ENCODE measurements at places on chromosomes 2 and 18. TPM values are rescaled to one million over a fixed set of nuclear protein-coding genes. Genes with fewer than 3 reads are reported as not detected.

DNA sequence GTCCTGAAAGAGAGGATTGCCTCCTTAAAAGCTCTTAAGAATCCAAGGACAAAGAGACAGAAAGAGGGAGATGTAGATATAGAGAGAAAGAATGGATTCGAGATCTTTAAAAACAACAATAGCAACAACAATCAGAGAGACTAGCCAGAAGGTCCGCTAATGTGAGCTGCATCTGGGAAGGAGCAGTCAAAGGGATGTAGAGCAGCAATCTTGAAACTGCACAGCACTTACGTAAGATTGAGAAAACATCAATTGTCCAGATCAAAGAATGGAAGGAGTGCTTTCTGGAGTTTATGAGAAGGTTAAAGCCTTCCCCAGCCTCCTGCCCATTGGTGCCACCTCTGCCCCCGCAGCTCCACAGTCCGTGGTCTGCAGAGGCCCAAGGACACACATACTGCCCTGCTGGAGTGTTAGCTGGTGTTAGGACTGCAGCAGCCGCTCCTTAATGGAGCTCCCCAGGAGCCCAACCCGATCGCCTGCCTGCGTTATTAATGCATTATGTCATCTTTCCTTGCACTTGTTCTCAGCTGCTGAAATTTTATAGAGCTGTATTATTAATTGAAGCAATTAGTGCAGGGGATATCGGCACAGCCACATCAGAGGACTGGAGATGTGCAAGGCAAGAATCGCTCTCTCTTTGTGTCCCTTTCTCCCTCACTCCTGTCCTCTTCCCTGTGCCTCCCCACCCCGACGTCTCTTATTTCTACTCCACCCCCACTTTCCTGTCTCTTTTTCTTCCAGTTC lies 94.2 kb upstream of the STPG4 start:
- no peak overlapping the region for H3K27ac ChIP-seq
- no peak overlapping the region for H3K4me3 ChIP-seq
- DNase-seq: no peak
- no peaks in the 10 kb centered on the region for H3K36me3 ChIP-seq

- no peak for DNase-seq
- peaks cover 8% of the 10 kb centered on the region for H3K4me1 ChIP-seq
- no peak overlapping the region for H3K27ac ChIP-seq
- H3K4me3 ChIP-seq: no peak overlapping the region
- H3K36me3 ChIP-seq: no peaks in the 10 kb centered on the region
Observed at GRCh38 chr2:203790134-203790852, 77.3 kb upstream of the CTLA4 start.

GRCh38 chr2:15620340-15620739 lies 28.7 kb downstream of the DDX1 start:
- no peaks in the 10 kb centered on the region for H3K27me3 ChIP-seq
- no peak overlapping the region for H3K27ac ChIP-seq
- DNase-seq: no peak
- H3K36me3 ChIP-seq: peaks cover 8% of the 10 kb centered on the region

DNA sequence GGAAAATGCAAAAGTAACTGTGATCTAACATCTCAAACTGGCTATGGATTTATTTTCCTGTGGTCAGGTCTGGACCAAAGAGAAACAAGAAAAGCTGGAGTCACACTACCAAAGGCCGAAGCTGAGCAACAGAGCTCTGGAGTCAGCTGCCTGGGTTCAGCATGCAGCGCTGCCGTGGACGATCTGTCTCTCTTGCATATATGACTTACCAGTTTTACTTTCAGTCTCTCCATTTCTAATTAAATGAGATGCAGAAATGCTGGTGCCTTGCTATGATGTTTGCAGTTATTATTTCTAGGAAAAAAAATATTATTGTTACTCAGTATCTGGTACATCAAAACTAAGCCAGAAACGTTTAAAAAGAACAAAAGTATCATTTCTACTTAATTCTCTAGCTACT lies 813.2 kb downstream of the RNF144A start:
- no peak overlapping the region for H3K4me3 ChIP-seq
- no peaks in the 10 kb centered on the region for H3K4me1 ChIP-seq
- H3K27me3 ChIP-seq: no peaks in the 10 kb centered on the region
- H3K27ac ChIP-seq: no peak overlapping the region
- no peaks in the 10 kb centered on the region for H3K36me3 ChIP-seq

DNA sequence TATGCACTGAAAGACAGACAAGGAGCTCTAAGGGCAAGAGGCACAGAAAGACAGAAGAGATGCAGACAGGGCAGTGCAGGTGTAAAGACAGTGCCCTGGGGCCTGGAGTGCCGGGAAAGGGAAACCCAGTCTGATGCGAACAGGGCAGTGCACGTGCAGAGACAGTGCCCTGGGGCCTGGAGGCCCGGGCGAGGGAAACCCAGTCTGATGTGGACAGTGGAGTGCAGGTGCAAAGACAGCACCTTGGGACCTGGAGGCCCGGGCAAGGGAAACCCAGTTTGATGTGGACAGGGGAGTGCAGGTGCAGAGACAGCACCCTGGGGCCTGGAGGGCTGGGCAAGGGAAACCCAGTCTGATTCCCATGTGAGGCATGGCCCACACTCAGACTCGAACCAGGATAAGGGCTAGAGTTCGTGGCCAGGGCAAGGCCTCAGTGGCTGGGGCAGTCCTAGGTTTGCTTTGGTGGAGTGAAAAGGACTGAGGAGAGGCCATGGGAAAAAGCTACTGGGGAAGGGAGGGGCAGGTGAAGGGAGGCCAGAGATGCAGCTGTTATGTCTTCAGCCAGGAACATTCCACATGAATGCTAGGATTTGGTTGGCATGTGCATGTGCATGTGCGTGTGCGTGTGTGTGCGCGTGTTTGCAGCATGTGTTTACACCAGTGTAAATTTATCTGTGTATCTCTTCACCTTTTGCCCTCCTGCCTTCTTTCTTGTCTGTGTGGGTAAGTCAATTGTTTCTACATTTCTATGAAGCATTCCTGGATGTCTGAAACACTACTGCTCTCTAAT lies 39.1 kb upstream of the DNMT3A start:
- H3K36me3 ChIP-seq: no peaks in the 10 kb centered on the region
- no peaks in the 10 kb centered on the region for H3K27me3 ChIP-seq
- no peak overlapping the region for H3K27ac ChIP-seq
- DNase-seq: no peak
- H3K4me3 ChIP-seq: no peak overlapping the region

SERPINB13 gene
- not detected for total RNA-seq

Measured in right lobe of liver (tissue), 6 donors.